Activated naive CD4-positive, alpha-beta T cell treated with Interleukin-2 at 50 U/mL for 16 hours (primary cell): ENCODE measurements at places on chromosomes 7 and 10.

DNA sequence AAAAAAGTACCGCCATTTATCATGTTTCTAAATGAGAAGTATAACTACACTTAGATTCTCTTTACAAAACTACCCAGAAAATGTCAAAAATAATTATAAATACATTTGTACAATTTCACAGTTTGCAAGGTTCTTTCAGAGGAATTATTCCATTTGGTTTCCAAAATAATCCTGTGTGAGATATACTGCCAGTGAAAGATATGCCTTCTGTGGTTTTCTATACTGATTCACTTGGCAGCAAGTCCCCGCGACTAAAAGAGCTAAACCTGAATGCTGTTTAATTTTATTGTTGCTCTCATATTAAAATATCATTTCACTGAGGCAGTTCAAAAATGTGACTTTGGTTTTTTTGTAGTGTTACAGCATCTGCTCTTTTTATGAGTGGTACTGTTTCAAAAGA is 364.9 kb upstream of the PLXDC2 start:
- no peak for DNase-seq

DNA sequence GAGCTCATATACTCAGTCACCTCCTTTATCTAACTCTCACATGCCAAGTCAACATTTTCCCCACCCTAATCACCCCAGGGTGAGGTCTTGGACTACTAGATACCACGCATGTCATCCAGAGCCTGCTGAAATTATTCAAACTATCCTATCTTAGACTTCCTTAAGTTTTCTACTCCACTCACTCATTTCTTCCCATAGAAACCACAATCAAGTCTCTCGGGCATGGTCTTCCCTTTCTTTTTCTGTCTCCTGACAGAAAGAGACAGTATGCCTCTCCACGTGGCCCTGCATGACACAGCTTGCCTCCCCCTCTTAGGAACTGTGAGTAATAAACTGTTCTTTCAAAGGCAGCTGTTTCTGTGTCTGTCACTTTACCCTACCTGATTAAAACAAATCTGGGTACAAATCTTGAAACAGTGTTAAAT is 29.4 kb downstream of the TAS2R41 start:
- DNase-seq = no peak

DNA sequence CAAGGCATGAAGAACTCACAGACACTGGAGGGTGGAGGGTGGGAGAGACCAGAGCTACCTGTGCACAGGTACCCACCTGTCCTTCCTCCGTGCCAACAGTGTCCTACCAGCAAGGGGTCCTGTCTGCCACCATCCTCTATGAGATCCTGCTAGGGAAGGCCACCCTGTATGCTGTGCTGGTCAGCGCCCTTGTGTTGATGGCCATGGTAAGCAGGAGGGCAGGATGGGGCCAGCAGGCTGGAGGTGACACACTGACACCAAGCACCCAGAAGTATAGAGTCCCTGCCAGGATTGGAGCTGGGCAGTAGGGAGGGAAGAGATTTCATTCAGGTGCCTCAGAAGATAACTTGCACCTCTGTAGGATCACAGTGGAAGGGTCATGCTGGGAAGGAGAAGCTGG is 21.8 kb downstream of the PRSS2 start:
- no peak for DNase-seq

- DNase-seq = no peak
Measured at GRCh38 chr7:44748948-44749731, 493 bp downstream of the ZMIZ2 start.

DNA sequence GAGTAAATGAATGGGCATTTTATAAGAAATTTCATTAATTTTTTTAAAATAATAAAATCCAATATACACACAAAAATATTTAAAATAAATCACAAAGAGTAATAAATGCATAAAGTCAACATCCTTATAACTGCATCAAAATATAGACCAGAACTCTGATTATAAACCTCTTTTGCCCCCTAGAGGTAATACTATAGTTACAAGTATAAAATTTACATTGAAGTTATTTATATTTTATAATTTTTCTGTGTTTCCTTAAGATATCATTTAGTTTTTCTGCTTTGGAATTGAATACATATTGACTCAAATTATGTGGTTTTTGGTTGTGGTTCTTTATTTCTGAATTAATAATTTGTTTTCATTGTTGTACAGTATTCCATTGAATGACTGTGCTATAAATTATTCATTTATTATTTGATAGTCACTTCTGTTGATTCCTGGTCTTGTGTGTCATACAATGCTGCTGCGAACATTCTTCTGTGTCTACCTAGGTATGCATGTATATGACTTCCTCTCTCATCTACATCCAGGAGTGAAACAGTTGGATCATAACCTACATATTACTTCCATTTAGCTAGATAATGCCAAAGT is 673.6 kb downstream of the IPMK start:
- DNase-seq = no peak

DNA sequence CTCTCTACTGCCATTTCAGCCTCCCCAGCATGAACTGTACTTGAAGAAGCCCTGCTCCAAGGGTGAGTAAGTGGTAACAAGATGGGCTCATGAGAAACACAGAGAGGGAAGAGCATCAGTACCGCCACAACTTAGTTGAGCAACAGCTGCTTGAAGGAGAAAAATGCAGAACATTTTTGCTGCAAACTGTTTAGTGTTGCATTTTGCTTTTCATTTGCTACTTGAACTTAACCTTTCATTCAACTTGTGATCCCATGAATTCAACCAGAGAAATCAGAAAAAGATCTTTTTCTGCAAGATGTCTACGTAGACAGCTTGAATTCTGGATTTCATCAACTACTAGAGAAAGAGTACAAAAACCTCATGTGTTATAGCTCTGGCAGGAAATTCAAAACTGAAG is 40.7 kb downstream of the ANK3 start:
- DNase-seq = no peak

GRCh38 chr10:122473116-122473515 is 11.8 kb downstream of the HTRA1 start:
- DNase-seq = no peak

GRCh38 chr10:129334266-129334665 is 132.8 kb upstream of the MGMT start:
- no peak for DNase-seq
